Inflammatory macrophage treated with lipopolysaccharide for 4 hours (primary cell): ENCODE measurements at places on chromosomes 12 and 14.
A peak's percentile ranks its signal among the peaks of the same experiment; 100 is the strongest.

- DNase-seq: no peak
Observed at GRCh38 chr12:107857191-107857590, 82.7 kb downstream of the ASCL4 start.

DNA sequence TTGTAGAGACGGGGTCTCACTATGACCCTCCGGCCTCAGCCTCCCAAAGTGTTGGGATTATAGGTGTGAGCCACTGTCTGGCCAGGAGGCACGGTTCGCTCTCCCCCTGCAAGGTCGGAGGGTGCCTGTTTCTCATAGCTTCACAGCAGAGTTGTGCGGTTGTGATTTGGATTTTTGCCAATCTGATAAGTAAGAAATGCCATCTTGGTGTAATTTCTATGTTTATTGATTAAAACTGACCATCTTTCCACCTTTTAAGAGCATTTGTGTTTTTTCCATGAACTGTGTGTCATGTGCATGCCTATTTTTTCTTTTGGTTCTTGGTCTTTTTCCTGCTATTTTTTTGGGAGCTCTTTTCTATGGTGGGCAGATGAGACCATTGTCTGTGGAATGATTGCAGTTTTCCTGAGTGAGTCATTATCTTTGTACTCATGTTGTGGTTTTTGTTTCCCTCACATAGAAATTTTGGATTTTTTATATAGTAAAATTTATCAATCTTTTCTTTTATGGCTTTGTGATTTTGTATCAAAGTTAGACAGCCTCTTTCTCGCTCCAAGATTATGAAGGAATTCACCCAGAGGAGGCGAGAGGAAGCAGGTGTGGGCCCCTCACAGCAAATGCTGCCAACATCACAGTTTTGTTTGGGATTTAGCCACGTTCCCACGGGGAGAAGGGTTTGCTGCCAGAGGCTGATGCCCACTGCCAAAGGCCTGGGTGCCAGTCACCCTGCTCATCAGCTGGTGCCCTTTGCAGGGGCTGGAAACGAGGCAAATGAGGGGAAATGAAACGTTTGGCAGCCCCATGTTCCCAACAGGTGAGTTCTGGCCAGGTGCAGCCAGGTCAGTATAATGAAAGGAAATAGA, 47.2 kb downstream of the RFX4 start:
- no peak for DNase-seq

DNA sequence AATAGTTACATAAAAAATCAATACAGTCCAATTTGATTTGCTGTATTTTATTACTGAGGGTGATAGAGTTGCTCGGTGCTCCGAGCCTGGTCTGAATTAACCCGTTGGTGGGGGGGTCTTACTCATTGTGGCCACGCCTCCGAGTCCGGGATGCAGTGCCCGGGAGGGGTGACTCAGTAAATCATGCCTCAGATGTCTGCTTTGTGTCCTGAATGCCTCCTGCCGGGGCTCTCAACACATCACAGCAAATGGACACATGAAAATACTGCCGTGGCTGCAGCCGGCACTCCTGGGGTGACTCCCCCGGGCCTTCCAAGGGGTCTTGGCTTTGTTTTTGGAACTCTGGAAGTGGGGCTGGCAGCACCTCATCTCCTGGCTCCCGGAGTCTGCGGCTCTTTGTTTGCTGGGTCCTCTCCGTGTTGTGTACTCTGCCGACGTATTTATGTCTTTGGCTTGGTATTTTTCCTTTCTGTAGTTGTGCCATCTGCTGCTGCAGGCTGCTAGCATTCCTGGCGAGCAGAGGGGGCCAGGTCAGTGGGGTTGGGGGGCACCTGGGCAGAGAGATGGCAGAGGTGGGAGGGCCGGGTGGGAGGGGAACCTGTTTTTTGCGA, 129.0 kb downstream of the AACS start:
- DNase-seq: no peak

GRCh38 chr12:110316861-110317260, 35.8 kb downstream of the ATP2A2 start:
- peak; percentile 24 for DNase-seq

- no peak for DNase-seq
Observed at GRCh38 chr14:98169170-98169587, 1102.8 kb downstream of the BCL11B start.

DNA sequence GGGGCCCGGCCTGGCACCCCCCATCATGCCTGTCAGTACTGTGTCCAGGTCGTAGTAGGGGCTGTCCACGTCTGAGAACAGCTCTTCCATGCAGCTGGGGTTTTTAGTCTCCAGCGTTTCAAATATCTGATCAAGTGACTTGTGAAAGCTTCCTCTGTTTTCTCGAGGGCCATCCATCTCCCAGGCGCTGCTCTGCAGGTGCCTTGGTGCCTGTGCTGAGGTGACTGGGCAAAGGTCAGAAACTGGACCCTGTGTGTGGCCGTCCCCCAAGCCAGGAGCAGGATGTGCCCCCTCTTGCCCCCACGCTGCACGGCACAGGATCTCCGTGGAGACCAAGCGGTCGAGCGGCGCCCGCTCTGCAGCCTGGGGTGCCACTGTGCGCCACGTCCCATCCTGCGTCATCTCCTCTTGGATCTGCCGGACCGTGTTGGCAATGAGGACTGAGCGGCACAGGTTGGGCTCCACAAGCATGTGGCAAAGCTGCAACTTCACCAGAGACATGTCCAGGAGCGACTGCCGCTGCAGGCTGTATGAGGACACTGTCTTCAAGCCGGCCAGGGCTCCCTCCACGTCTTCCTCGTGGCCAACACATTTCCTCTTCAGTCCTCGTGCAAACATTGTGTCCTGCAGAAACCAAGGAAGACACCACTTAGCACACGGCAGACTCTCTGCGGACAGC, 9.4 kb downstream of the CDCA4 start:
- no peak for DNase-seq

DNA sequence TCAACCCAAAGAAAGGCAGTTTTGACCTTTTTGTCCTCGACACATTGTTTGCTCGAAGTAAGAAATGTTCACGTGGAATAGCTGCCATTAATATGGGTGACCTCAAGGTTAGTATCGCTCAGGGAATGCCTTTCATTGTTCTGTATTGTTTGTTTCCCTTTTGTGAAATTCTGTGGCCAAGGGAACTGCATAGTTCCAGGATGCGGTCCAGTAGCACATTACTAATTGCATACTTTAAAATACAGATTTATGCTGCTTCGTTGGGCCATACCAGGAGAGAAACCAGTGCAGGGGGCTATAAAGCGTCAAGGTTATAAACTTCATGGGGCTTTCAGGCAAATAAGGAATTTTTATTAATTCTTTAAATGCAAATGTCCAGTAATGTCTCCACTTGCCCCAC, 73.3 kb upstream of the USP44 start:
- no peak for DNase-seq

- DNase-seq: peak; percentile 11
Observed at GRCh38 chr12:59780605-59781135, 184.8 kb downstream of the SLC16A7 start.

- no peak for DNase-seq
Observed at GRCh38 chr12:66050610-66051009, 79.9 kb downstream of the LLPH start.

DNA sequence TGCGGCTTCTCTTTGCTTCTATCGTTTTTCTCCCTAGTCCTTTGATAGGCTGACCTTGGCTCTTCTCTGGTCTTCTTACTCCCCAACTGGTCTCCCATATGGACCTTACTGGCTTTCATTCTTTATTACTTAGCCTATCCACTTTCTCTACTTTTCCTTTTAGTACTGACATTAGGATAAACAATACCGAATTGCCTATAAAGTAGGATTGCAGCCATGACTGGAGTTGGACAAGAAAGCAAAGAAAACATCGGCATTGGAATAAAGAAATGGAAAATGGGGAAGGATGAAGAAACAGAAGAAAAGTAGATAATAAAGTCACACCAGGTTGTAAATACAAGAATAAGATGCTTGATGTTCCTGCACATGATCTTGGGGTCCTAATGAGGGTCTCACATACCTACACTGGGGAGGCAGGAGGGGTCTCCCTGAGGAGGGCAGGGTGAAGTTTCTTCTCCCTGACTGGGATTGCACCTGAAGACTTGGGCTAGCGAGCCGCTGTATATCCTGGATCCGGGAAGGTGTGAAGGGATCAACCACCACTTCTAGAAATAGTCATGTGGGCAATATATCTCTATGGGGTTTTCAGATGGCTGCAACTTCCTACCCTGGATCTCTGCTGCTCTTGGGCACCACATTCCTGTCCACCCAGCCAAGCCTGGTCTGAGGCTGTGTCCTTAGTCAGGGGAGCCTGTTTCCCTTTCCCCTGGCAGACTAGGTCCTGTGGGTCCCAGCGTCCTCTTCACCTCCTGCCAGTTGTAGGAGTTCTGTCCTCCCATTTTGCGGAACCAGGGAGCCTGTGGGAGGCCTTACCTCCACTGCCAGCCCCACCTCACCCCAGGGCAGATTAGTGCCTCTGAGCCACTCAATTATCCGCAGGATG, 13.1 kb downstream of the NKX2-1 start:
- no peak for DNase-seq

- DNase-seq: no peak
Observed at GRCh38 chr12:24175284-24175683, 225.8 kb upstream of the SOX5 start.

GRCh38 chr12:124297856-124298255, 3.0 kb downstream of the RFLNA start:
- no peak for DNase-seq

- DNase-seq: no peak
Observed at GRCh38 chr14:67636361-67636919, 16.7 kb downstream of the ARG2 start.

DNA sequence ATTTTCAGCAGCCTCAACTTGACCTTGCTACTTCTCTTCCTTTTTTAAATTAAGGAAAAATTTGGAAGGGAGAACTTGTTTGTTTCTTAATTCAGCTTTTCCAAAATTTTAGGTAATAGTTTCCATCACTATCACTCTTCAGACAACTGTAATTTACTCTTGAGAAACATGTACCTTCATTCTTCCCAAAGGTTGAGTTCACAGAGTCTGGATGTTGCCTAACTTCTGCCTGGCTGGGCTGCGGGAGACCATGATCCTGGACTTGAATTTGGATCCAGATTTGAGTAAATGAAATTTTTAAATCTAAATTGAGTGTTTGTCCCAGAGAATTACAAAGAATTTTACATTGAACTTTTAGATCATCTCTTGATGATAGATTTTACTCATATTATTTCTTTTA, 193.1 kb downstream of the CCDC91 start:
- no peak for DNase-seq

DNA sequence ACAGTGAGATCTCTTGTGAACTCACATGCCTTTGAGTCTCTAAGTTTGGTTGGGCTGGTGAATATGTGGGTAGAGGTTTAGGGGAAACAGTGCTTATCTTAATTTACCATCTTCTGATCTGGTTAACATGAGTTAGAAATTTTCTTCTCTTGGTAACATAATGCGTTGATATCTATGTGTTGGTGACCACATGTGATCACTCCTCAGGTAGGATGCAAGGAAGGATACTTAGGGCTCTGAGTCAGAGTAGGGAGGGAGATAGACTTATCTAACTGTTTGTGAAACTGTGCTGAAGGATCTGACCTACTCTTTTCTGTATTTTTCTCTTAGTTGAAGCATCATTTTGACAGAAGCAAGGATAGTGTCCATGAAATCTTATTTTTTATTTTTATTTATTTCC, 23.1 kb downstream of the FAM234B start:
- no peak for DNase-seq

- DNase-seq: no peak
Observed at GRCh38 chr12:31261744-31262143, 64.2 kb downstream of the SINHCAF start.

DNA sequence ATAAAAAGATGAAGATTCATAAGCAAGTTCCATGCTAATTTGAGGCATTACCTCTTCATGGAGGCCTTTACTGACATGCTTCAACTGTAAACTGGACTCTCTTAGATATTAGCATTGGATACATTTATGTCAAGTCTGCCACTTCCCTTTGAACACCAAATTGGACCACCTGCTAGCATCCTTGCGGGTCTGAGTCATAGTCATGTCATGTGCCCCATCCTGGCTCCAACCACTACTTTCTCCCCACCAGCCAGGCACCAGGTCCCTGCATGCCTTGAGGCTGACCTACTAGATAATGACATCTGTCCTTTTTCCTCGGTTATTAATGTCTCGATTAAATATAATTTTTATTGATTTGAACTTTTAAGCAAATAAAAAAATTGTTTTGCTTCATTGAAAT, 32.9 kb upstream of the EEA1 start:
- no peak for DNase-seq

DNA sequence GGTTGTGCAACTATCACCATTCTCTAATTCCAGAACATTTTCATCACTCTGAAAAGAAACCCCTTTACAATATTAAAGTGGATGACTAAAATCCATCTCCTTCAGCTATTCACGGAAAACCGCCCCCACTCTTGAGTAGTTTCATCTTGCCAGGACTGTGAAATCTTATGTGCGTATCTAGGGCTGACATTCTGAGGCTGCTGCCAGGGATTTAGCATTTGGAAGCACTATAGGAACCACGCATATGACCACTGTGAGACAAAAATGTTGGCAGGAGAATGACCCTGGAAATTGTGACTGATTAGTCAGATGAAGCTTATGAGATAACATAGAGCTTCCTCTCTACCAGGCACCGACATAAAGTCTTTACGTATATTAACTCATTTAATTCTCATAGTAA, 305.2 kb upstream of the PDE3A start:
- DNase-seq: no peak

DNA sequence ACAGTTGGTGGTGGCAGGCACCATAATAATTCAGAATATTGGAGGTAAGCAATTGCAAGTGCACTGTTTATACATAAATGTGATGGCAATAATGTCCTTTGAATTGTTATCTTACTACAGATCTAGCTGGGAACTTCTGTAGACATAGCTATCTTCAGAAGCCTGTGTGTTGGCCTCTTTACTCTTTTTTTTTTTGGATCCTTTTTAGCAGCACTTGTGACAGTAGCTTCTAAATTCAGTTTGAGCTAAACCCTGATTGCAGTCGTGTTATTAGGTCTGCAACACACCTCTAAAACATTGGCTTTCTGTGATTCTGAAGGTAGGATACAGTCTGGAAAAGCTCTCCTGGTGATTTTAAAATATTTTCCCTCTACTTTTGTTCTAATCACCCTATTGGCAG, 38.5 kb downstream of the SLC38A6 start:
- DNase-seq: no peak

DNA sequence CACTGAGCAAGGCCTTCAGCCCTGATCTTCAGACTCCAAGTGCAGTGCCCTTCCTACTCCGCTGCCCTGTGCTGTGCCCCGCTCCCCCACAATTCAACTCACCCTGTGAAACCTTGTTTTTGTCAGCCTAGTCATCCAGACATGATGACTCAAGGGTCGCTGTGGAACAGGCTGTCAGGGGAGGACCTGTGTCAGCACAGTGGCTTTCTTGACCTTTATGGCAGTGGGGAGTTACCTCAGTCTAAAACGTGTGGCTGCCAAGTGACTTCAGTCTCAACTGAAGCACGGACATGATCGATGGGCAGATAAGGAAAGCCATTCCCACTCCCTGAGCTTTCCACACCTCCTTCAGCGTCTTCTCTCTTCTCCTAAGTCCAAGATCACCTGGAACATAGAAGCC, 16.3 kb upstream of the FLVCR2 start:
- peak; percentile 35 for DNase-seq

- no peak for DNase-seq
Observed at GRCh38 chr12:24360461-24360860, 411.0 kb upstream of the SOX5 start.
